ENCODE measurements at places on chromosomes 7 and 10.
A peak's percentile ranks its signal among the peaks of the same experiment; 100 is the strongest.

DNA sequence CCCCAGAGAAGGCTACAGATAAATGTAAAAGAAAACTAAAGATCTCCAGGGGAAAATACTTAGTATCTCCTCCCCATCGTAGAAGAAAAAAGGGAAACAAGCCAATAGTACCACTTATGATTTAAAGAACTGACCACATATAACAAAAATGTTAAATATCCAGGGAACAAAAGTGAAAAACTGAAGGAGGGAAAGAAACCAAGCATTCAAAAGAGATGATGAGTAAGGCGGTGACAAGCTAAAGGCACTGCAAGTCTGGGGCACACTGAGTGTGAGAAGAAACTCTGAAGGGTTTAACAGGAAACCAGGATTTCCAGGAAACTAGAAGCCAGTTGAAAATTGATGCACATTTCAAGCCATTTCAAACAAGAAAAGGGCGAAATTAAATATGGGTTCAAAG lies 226.3 kb downstream of the AHR start:
- DNase-seq: no peak

DNA sequence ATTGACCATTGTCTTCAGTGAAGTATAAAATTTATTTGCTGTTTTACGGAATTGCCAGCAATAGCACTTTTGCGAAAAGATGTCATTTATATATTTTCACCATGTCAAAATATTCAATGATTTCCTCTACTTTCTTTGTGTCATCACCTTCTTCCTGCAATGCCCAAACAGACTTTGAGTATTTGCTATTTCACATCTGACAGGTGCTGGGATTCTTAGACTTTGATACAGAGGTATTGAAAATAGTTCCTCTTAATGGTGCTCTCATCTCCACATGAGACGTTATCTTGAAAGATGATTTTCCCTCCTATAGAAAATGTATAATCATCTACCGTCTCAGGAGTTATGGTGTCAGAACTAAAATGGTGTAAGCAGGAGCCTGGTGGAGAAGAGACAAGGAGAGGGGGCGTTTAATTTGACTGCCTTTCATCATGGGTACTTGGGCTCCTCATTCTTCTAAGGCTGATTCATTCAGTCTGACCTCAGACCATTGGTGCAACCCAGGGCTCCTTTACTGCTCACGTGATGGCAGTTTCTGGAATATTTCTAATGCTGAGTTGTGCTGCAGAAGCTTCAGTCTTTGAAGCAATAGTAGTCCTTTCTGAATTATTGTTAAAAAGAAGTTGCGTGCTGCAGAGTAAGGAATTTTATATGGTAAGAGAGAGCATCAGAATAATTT lies 404.6 kb downstream of the PHTF2 start:
- DNase-seq: no peak

DNA sequence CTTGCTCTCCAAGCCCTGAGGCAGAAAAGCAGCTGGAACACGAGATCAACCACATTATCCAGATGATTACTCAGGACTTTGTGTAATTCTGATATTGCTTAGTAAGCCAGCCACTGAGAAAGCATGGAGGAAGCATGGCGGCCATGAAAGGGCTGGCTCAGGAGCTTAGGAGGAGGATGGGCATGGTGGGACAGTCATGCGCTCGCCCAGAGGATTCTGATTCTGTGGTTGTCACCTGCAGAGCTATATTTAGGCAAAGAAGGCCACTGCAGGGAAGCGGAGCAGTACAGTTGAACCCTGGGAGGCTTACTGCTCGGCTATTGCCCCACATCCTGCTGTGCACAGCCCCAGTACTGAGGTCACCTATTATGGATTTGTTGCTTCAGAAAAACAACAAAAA lies 128.8 kb upstream of the DNAJB12 start:
- DNase-seq: no peak

DNA sequence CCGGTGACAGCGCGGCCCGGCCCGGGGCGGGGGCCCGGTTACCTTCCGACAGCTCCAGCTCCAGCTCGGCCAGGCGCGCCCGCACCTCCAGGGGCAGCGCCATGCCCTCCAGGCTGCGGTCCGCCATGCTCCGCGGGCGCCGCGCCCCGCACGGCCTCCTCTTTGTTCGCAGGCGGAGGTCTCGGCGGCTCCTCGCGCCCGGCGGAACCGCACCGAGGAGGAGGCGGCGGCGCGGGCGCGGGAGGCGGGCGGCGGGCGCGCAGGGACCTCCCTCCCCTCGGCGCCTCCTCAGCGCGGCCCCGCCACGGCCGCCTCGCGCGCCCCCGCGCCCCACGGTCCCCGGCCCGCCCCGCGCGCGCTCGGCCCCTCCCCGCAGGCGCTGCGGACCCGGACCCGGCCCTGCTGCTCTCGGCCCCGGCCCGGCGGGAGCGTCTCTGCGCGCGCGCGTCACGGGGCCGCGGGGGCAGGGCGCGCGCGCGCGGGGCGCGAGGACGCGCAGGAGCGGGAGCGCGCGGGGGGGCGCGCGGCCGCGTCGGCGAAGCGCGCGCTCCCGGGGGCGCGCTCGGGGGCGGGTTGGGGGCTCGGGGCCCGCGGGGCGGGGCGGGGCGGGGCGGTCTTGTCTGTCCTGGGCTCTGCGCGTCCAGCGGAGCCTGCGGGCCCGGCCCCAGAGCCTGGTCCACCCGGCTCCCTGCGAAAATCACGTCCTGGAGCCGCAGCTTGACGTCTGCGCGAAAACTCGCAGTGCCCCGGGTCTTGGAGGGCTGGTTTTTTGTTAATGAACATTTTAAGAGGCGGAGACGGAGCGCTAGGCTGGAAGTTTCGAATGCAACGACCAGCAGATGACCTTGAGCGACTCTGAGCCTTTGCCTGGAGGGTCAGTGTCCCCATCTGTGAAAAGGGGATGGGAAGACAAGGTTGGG lies at the start of gene DIP2C:
Gene DIP2C, minus strand, starts transcription at position 217 of the 920 bp plus-strand sequence. Its CDS starts 90 bp downstream, at position 127.
- peak; percentile 78 for DNase-seq

- DNase-seq: no peak
Observed at GRCh38 chr7:102933763-102934162, 21.0 kb downstream of the LRRC17 start.

DNA sequence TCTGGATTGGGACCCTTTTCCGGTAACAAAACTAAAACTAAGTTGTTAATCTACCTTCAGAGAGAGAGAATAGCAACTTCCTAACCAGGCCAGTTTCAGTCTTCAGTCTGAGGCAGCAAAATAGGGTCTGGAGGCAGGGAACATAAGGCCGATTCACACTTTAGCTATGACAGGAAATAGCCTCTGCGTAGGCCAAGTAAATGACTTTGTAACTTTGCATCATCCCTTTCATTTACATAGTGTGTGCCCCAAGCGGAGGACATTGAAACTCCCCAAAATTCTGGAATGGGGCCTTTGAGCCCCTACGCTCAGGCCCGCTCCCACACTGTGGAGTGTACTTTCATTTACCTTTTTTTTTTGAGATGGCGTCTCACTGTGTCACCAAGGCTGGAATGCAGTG lies 1.7 kb upstream of the UPP1 start:
- no peak for DNase-seq

Measured in A673 (cell line).